ENCODE measurements at places on chromosomes 5 and 9.

GRCh38 chr9:5305741-5306140 is 1.2 kb upstream of the RLN2 start:
- no peak for DNase-seq

DNA sequence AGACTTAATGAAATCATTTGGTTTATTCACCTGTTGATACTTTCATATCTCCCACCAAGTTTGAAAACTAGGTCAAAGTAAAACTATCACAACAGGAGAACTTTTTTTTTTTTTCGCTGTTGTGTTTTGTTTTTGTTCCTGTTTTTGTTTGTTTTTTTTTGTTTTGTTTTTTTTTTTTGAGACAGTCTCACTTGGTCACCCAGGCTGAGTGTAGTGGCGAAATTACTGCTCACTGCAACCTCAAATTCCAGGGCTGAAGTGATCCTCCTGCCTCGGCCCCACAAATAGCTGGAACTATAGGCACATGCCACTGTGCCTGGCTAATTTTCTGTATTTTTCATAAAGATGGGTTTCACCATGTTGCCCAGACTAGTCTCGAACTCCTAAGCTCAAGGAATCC is 49.3 kb downstream of the MLLT3 start:
- no peak for DNase-seq

- DNase-seq = no peak
These were observed 5.1 kb downstream of the RNF14 start for GRCh38 chr5:141973871-141974595.

GRCh38 chr5:14713476-14714390 is 49.2 kb downstream of the OTULIN start:
- DNase-seq = no peak

DNA sequence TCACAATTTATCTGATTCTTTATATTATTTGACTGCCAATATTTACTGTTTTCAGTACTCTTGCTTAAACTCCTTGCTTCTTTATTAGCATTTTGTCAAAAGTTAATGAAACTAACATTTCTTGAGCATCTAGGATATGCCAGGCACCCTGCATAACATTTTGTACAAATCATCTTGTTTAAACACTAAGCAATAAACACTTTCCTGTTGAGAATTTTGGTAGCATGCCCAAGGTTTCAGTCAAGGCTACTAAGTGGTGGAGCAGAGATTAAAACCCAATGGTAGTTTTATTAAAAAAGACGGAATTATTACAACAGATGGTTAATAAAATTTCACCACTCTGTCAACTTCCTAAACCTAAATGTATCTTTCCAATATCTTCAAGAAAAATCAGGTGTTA is 43.2 kb downstream of the SKIC3 start:
- DNase-seq = no peak

GRCh38 chr9:106334081-106334480 is 528.9 kb upstream of the ZNF462 start:
- DNase-seq = no peak

- no peak for DNase-seq
These were observed 37.4 kb downstream of the CSNK1G3 start for GRCh38 chr5:123549256-123549904.

DNA sequence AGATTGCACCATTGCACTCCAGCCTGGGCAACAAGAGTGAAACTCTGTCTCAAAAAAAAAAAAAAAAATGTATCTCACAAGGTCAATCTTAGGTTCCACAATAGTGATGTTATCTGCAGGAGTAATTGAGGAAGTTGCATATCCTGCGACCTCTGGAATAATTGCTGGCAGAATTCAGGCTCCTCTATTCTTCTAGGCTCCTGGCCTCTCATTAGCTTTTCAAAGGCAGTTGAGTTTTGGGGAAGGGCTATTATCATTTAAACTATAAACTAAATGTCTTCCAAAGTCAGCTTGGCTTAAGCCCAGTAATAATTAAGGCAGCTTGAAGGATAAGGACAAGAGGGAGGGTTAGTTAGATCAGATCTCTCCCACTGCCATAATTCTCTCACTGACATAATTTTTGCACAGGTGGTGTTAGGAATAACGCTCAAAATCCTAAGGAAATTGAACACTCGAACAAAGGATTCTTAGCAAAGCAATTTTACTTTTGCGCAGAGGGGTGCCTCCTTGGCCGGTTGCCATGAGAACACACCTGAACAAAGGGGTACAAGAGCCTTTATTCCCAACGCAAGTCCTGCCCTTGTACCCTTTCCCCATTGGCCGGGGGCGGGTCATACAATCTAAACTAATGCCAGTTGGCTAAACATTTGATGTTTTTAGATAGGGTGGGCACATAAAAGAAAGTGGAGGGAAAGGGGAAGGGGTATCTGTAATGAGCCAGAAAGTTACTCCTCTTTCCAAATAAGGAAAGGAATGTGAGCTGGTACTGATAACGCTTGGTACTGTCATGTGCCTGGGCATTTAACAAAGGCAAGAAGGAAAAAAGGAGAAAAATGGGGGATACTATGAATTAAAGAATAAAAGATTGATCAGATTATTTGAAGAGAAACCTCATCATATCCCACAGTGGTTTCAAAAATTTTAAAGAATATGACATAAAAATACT is 106.4 kb upstream of the CCNG1 start:
- no peak for DNase-seq

DNA sequence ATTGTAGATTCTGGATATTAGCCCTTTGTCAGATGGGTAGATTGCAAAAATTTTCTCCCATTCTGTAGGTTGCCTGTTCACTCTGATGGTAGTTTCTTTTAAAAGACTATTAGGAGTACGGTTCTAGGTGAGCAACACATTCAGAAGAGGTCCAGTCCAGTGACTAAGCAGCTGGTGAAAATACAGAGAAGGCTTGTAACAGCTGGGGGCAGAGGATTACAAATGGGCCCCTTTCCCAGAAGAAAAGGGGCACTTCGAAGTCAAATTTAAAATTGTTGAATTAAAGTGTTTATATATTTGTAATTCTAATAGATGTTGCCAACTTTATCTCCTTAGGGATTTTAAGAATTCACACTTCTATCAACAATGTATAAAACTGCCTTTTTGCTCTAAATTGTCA is 720.5 kb downstream of the TLE4 start:
- DNase-seq = no peak

GRCh38 chr5:164244-164643 is 27.1 kb upstream of the LRRC14B start:
- no peak for DNase-seq

Measured in NCI-H1092 (cell line).